Left lung (tissue), 14 donors: ENCODE measurements at places on chromosomes 11 and 22.

DNA sequence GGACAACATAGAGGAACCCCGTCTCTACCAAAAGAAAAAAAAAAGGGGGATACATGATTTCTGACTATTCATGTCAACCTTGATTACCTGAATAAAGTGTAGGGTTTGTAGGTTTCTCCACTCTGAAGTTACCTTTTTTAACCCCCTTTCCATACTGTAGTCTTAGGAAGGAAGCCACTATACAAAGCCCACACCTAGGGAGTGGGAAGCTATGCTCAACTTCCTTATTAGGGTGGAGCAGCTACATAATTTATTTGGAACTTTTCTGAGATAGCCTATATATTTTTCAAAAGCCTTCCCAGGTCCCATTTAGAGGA is 582 bp upstream of the ATP6V1E1 start:
- H3K27me3 ChIP-seq: no peaks in the 10 kb centered on the region
- peak overlapping the region; percentile 96 for H3K27ac ChIP-seq
- peaks cover 10% of the 10 kb centered on the region for H3K4me1 ChIP-seq
- no peaks in the 10 kb centered on the region for H3K36me3 ChIP-seq
- no peak for DNase-seq

DNA sequence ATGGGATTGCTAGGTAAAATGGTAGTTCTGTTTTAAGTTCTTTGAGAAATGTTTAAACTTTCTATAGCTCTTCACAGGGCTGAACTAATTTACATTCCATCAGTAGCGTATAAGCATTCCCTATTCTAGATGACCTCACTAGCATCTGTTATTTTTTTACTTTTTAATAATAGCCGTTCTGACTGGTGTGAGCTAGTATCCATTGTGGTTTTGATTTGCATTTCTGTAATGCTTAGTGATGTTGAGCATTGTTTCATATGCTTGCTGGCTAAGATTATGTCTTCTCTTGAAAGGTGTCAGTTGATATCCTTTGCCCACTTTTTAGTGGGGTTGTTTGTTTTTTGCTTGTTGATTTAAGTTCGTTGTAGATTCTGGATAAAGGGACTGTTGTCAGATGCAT is 35.9 kb downstream of the MMP27 start:
- H3K27ac ChIP-seq: no peak overlapping the region
- no peaks in the 10 kb centered on the region for H3K36me3 ChIP-seq
- no peaks in the 10 kb centered on the region for H3K27me3 ChIP-seq
- no peak overlapping the region for H3K4me3 ChIP-seq
- DNase-seq: no peak

GRCh38 chr11:2902784-2903671 is 17.5 kb upstream of the CDKN1C start:
- H3K27me3 ChIP-seq: no peaks in the 10 kb centered on the region
- no peaks in the 10 kb centered on the region for H3K36me3 ChIP-seq
- DNase-seq: no peak
- H3K27ac ChIP-seq: no peak overlapping the region
- H3K4me1 ChIP-seq: peaks cover 53% of the 10 kb centered on the region

GRCh38 chr11:117834068-117834810 is 9.7 kb upstream of the FXYD2 start:
- no peak overlapping the region for H3K27ac ChIP-seq
- no peak overlapping the region for H3K4me3 ChIP-seq
- DNase-seq: no peak
- H3K27me3 ChIP-seq: no peaks in the 10 kb centered on the region

DNA sequence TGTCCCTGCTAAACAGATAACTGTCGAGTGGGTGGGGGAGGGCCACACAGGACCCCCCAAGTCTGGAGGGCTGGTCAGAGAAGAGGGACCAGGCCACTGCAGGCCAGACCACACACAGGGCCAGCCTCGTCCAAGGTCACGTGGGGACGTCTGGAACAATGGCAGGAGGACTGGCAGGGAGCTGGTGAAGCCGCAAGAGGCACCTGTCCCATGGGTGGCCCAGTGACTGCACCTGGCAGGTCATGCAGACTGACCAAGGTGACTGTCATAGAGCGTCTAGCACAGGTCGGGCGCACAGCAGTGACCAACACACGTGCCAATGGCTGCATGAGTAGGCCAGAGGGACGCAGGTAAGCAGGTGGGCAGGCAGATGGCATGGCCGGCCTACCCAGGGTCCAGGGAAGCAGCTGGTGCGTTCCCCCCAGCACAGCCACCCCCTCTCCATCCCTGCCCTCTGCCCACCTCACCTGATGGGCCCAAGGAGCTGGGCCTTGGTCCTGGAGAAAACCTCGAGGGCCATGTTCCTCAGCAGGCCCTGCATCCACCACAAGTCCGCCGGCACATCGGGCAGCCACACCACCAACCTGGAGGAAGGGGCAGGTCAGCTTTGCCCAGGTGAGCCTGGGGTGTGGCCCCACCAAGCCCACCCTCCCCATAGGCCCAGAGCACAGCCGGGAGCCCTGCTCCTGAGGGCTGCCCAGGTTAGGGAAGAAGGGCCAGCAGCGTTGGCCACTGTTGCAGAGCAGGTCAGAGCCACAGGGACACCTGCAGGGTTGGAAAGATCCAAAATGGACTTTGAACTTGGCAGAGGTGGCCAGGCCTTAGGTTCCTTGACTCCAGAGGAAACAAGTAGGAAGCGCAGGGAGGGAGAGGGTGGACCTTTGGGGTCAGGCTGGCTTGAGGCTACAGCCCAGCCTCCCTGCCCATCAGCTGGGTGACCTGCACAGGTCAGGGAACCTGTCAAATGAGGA is 10.4 kb downstream of the PNPLA5 start:
- no peak overlapping the region for H3K4me3 ChIP-seq
- no peak overlapping the region for H3K27ac ChIP-seq
- H3K36me3 ChIP-seq: no peaks in the 10 kb centered on the region
- no peaks in the 10 kb centered on the region for H3K4me1 ChIP-seq
- no peaks in the 10 kb centered on the region for H3K27me3 ChIP-seq

- peaks cover 45% of the 10 kb centered on the region for H3K36me3 ChIP-seq
- H3K27ac ChIP-seq: no peak overlapping the region
- H3K4me1 ChIP-seq: no peaks in the 10 kb centered on the region
- no peaks in the 10 kb centered on the region for H3K27me3 ChIP-seq
- DNase-seq: no peak
Observed at GRCh38 chr22:35274154-35274871, 17.0 kb downstream of the HMGXB4 start.

DNA sequence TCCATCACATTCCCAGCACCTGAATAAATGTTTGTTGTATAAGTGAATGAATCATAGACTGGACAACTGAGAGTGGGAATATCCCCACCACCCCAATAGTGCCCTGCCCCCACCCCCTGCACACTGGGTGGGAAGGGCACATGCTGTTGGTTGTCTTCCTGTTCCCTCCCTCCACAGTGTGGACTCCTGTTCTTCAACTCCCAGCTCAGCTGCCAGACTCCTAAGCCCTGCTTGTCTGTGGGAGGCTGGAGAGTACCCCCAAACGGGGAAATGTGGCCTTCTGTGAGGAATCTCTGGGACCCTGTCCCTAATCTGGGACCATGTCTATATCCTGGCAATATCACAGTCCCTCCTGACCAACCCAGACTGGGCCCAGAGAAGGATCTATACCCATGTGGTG is 5.5 kb upstream of the MYOD1 start:
- H3K4me1 ChIP-seq: no peaks in the 10 kb centered on the region
- H3K27ac ChIP-seq: no peak overlapping the region
- no peak overlapping the region for H3K4me3 ChIP-seq

DNA sequence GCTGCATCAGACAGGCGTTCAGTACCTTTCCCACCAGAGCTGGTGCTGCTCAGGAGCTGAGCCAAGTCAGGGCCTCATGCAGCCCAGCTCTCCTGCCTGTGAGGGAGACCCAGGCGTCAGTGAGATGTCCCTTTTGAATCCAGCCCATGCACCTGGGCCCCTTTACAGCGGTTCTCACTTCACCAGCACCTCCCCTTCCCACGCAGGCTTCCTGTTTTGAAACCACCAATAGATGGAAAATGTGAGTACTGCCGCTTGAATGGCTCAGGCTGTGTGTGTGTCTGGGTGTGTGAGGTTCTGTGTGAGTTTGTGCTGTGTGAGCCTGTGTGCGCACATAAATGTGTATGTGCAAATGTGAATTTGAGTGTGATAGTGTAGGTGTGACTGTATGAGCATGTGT is 88.4 kb downstream of the UBASH3B start:
- no peak for DNase-seq
- no peaks in the 10 kb centered on the region for H3K36me3 ChIP-seq
- no peak overlapping the region for H3K4me3 ChIP-seq
- peak overlapping the region; percentile 33 for H3K27ac ChIP-seq
- H3K4me1 ChIP-seq: peaks cover 83% of the 10 kb centered on the region
- H3K27me3 ChIP-seq: no peaks in the 10 kb centered on the region

GRCh38 chr11:95660038-95660437 is 129.5 kb downstream of the FAM76B start:
- H3K27ac ChIP-seq: no peak overlapping the region
- DNase-seq: no peak
- no peak overlapping the region for H3K4me3 ChIP-seq
- no peaks in the 10 kb centered on the region for H3K27me3 ChIP-seq

GRCh38 chr11:118211006-118211405 is 13.8 kb downstream of the JAML start:
- no peak for DNase-seq
- H3K27me3 ChIP-seq: no peaks in the 10 kb centered on the region
- peaks cover 88% of the 10 kb centered on the region for H3K4me1 ChIP-seq
- H3K36me3 ChIP-seq: peaks cover 5% of the 10 kb centered on the region

DNA sequence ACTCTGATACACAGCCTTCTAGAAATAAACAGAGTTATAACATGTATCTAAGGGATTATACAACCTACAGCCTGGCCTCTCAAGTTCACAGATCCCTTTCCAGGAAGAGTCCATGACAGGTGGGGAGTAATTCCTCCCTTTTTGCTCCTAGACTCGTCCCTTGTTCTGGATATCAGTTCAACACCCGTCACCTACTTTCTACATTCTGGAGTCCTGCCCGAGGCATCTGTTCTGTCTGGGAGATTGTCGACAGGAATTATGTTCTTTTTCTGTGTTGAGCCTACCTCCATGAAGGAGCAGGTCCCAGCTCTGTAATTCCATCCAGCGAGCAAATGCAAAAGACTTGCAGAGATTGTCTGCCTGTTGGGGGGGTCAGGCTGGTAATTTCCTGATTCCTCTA is 224.6 kb upstream of the NTM start:
- no peak overlapping the region for H3K4me3 ChIP-seq
- DNase-seq: no peak
- no peaks in the 10 kb centered on the region for H3K27me3 ChIP-seq
- no peaks in the 10 kb centered on the region for H3K36me3 ChIP-seq
- no peaks in the 10 kb centered on the region for H3K4me1 ChIP-seq
- H3K27ac ChIP-seq: no peak overlapping the region

DNA sequence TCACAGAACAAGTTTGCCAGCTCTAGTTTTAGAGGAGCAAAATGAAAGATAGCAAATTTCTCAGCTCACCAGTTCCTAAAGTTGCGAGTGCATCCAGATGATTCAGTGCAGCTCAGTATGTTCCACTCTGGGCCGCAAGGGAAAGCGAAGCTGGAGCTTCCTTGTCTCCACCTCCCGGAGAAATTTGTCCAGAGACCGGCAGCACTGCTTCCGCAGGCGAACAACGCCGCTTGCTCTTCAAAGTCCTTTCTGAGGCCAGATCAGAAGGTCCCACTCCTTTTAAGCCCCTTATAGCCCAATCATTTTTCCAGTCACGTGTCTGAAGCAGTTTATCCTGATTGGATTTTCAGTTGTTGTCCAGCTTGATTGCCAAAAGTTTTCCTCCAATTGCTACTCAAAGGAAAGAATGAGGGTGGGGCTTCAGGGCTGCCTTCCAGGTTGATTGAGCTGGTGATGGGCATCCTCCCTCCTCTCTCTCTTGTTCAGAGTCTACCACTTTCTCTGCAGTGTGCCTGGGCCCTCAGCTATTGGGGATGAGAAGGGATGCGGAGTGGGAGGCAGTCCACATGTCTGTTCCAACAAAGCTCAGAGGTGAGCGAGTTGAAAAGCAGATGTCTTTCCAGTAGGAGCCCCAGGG is at the start of gene ZNF280A:
TSS of gene ZNF280A (minus strand) at position 251 of the 637 bp plus-strand sequence. CDS start 4,640 bp downstream, outside the sequence.
- no peaks in the 10 kb centered on the region for H3K36me3 ChIP-seq
- no peak within 1 kb of the TSS for H3K27ac ChIP-seq
- H3K4me1 ChIP-seq: no peaks in the 10 kb centered on the region
- DNase-seq: no peak
- peaks cover 12% of the 10 kb centered on the region for H3K27me3 ChIP-seq

DNA sequence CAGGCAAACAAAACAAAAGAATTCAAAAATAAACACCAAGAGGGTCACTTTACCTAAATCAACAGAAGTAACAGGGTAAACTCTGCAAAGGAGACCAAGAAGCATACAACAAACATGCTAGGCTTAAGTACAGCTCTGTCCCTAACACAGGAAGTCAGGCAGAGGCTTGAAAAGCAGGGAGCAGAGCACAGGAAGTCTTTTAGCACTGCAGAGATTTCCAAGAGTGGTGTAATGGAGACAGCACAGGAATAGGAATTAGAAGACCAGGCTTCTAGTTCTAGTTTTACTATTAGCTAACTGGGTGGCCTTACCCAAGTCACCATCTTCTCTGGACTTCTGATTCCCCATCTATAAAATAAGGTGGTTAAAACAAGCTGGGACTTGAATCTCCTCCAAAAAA is 1.9 kb downstream of the RBFOX2 start:
- H3K27ac ChIP-seq: peak overlapping the region; percentile 90
- H3K4me3 ChIP-seq: peak overlapping the region; percentile 61
- DNase-seq: no peak
- peaks cover 39% of the 10 kb centered on the region for H3K27me3 ChIP-seq
- peaks cover 22% of the 10 kb centered on the region for H3K4me1 ChIP-seq

DNA sequence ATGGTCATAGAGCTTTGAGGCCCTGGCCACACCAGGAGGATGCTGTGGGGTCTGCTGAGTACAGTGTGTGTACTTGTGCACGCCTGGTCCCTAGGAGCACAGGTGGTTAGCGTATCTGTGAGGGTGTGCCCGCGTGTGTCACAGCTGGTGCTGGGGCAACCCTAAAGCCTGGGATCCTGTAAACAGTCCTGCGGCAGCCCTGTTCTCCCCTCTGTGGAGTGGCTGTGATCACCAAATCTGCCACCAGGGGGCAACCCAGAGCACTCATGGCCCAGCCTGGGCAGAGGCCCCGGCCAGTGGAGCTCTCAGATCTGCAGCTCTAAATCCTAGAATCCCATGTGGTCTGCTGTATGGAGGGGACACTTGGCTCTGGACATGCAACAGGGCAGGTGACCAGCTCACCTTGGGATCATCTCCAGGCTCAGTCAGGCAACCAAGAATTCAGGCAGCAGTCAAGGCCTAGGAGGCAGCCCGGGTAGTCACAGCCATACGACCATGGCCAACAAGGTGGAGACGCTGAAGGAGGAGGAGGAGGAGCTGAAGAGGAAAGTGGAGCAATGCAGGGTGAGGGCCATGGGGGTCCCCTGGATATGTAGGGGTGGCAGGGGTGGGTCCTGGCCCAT is 3.9 kb downstream of the SH3BP1 start:
- H3K36me3 ChIP-seq: peaks cover 68% of the 10 kb centered on the region
- no peaks in the 10 kb centered on the region for H3K27me3 ChIP-seq
- peak; percentile 95 for DNase-seq
- H3K4me1 ChIP-seq: peaks cover 4% of the 10 kb centered on the region
- no peak overlapping the region for H3K27ac ChIP-seq
